ENCODE measurements at places on chromosomes 12 and 14.
A peak's percentile ranks its signal among the peaks of the same experiment; 100 is the strongest.

DNA sequence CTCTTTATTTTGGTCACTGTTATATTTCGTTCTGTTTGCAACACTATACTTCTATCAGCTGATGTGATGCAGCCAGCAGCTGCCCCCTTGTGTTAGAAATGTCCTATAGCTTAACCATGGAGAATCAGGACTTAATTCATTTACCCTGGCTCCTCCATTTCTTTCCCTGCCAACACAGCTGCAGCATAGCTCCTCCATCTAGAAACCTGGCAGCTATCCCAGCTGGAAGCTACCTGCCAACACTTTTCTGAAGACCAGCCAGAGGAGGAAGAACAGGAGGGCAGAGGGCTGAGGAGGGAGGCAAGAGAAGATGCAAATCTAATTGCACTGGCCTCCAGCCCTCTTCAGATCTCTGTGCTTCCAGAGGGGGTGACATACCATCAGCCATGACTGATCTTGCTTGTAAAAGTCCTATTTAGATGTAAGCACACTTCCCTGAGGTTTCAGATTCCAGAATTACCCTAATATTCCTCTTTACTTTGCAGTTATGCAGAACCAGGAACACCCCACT lies 156.8 kb upstream of the TMEM260 start:
- peak; percentile 67 for DNase-seq

DNA sequence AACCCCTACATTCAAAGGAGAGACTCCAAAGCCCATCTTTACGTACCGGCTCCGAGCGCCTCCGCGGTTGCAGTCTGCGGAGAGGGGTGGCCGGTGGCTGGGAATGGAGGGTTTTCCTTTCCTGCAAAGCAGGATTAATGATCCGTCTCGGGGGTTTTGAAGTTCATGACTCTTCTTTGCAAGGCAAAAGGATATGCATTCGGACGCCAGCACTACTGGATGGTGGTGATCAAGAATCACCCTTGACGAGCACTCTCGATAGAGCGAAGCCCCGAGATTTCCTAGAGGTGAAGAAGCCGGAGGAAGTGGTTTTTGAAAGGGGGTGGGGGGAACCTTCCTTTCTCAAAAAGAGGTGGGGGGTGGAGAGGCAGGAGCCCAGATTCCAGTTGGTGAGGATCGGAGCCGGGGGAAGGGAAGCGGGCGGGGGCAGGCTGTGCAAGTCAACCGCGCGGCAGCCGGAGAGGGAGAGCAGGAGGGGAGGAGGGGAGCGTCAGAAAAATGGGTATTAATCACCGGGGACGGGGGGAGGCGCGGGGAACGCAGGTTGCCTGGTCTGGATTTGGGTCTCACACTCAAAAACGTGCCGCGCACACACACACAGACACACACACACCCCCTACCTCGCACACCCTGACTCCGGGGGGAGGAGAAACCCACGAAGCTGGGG lies at the start of gene GRIN2B:
TSS of gene GRIN2B (minus strand) at position 307 of the 667 bp plus-strand sequence. CDS start 115,394 bp downstream, outside the sequence.
- no peak for DNase-seq

- peak; percentile 41 for DNase-seq
These were observed 122.2 kb downstream of the DAAM1 start for GRCh38 chr14:59310633-59311032.

- DNase-seq = no peak
These were observed 20.1 kb upstream of the KRT80 start for GRCh38 chr12:52211716-52212585.

GRCh38 chr12:27332714-27333402 lies at the start of gene BMAL2:
BMAL2 (plus strand) TSS chr12:27332836; CDS start chr12:27333073, 237 bp downstream.
- peak; percentile 51 for DNase-seq

DNA sequence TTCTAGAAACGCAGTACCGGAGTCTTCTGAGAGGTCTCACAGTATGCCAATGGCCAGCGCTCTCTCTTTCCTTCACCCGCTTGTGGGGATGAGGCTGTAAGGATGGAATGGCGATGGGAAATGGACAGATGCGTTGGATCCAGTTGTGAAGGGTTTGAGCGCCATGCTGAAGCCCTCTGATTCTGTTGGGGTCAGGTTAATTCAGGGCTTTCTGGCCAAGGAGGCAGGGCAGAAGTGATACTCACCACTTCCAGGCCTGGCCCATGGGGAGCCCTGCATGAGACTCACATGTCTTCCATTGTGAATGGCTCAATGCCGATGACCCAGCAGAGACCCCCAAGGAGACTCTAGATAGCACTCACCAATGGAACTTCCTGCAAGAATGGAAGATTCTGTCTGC lies 114.3 kb downstream of the BCL11B start:
- no peak for DNase-seq

GRCh38 chr12:2358986-2359658 lies 306.3 kb downstream of the CACNA1C start:
- DNase-seq = no peak

DNA sequence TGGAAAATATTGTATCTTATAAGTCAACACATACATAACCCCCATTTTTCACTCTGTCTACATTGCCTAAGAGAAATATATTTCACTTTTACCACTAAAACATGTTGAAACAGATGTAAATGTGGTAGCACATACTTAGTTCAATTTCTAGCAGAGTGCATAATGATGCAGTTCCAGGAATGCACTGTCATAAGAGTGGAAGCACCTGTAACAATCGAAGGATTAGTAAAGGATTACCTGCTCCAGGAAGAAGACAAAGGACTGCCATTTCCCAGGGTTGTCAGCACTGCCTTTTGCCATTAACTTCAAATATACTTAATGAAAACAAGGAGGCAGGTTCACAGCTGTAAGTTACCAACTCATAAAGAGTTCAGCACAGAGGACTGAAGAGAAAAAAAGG lies 24.6 kb downstream of the DAD1 start:
- no peak for DNase-seq

- DNase-seq = no peak
These were observed 65.8 kb downstream of the VWF start for GRCh38 chr12:6058481-6059161.

- peak; percentile 34 for DNase-seq
These were observed 292.7 kb downstream of the LRFN5 start for GRCh38 chr14:41899416-41899815.

DNA sequence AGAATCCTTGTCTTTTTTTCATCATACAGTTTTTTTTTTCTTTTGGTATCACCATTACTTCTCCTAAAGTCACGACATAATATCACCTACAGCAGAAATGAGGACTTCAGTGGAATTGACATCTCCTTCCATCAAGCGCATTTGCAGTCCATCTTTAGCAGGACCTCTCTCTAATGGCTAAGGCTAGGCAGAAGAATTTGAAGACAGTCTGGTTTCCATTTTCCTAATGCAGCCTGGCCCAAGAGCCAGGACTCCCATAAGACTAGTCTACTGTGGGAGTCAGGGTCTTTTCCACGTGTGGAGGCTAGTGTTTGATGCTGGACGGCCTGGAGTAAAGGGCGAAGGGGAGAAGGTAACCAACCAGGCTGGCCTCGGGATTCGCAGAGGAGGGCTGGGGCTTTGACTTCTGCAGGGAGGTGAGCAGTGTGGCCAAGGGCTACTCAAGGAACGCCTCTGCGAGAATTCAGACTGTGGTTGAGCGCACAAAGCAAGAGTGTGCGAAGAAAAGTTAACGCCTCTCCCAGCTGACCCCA lies 769 bp upstream of the ZNF740 start:
- no peak for DNase-seq

- DNase-seq = no peak
These were observed 149.4 kb downstream of the CAPZA3 start for GRCh38 chr12:18887368-18887767.

DNA sequence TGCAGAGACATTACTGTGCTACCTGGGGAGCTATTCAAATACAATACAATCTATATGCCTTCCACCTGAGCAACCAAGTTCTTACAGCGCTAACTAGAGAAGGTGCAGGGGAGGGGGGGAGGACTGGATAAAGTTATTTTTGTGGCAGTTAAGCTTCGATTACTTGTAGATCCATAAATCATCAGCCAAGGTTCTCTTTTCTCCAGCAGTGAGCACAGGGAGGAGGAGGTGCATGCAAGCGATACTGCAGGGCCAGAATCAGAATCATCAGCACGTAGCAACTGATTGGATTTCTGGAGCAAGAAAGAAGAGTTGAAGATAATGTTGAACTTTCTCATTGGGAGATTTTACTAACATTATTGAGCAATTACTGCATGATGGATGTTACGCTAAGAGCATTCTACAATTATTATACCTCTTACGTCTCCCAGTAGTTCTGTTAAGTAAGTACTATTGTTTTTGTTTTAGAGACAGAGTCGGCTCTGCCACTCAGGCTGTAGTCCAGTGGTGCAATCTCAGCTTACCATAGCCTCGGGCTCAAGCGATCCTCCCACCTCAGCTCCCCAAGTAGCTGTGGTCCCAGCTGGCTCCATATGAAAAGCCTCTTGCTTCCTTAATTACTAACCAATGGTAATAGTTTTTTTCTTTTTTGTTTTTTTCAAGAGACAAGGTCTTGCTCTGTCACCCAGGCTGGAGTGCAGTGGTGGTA lies 74.6 kb upstream of the EEA1 start:
- no peak for DNase-seq

- DNase-seq = peak; percentile 29
These were observed 34.4 kb downstream of the CDK17 start for GRCh38 chr12:96365604-96366380.

DNA sequence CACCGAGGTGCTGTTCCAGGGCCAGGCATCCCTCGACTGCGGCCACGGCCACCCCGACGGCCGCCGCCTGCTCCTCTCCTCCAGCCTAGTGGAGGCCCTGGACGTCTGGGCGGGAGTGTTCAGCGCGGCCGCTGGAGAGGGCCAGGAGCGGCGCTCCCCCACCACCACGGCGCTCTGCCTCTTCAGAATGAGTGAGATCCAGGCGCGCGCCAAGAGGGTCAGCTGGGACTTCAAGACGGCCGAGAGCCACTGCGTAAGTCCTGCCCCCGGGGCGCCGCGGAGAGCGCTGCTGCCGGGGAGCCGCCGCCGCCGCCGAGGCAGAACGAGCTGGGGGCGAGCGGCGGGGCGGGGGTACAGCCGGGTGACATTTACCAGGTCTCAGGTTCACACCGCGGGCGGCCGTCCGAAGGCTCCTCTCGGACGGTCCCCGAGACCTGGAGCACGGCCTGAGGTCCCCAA lies 1.4 kb downstream of the PLXNC1 start:
- peak; percentile 52 for DNase-seq

GRCh38 chr12:122884091-122884826 lies 11.7 kb downstream of the VPS37B start:
- DNase-seq = no peak

DNA sequence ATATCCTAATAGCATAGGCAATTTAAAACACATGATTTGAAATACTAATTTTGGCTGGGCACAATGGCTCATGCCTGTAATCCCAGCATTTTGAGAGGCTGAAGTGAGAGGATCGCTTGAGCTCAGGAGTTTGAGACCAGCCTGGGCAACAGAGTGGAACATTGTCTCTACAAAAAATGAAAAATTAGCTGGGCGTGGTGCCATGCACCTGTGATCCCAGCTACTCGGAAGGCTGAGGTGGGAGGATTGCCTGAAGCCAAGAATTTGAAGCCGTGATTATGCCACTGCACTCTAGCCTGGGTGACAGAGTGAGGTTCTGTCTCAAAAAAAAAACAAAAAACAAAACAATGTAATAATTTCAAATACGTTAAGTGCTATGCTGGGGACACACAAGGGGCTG lies 83.3 kb downstream of the SSPN start:
- no peak for DNase-seq

- DNase-seq = no peak
These were observed 93.4 kb downstream of the SLC41A2 start for GRCh38 chr12:104864668-104865067.

- no peak for DNase-seq
These were observed 25.9 kb downstream of the DGLUCY start for GRCh38 chr14:91139776-91140175.

DNA sequence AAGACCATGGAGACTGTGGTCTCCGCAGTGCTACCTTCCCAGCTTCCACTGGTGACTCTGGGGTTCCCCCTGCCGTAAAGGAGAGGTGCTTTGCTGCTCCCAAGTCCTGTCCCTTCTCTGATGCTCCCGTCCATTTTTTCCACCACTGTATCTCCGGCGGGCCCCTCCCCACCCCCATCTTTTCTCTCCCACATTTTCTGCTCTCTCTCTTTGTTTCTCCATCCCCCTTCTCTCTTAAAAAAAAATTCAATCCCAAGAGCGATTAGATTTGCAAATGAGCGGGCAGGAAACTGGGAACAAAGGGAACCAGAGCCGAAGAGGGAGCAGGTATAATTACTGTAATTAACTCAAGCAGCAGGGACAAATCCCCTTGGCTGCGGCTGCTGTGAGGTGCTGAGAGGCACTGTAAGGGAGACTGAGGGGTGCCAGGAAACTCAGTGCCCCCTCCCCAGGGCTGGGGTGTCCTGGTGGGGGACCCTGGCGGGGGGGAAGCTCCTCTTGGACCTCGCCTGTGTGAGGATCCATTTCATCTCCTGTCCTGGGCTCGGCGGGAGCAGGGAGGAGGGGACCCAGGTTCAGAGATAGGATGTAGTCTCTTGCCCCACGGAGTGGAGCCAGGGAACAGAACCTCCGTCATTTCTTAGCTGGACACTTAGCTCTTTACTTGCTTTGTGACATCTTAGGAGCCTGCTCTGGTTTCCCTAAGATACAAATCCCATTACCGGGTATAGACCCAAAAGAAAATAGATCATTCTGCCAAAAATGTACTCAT lies 140.4 kb upstream of the NRXN3 start:
- no peak for DNase-seq

DNA sequence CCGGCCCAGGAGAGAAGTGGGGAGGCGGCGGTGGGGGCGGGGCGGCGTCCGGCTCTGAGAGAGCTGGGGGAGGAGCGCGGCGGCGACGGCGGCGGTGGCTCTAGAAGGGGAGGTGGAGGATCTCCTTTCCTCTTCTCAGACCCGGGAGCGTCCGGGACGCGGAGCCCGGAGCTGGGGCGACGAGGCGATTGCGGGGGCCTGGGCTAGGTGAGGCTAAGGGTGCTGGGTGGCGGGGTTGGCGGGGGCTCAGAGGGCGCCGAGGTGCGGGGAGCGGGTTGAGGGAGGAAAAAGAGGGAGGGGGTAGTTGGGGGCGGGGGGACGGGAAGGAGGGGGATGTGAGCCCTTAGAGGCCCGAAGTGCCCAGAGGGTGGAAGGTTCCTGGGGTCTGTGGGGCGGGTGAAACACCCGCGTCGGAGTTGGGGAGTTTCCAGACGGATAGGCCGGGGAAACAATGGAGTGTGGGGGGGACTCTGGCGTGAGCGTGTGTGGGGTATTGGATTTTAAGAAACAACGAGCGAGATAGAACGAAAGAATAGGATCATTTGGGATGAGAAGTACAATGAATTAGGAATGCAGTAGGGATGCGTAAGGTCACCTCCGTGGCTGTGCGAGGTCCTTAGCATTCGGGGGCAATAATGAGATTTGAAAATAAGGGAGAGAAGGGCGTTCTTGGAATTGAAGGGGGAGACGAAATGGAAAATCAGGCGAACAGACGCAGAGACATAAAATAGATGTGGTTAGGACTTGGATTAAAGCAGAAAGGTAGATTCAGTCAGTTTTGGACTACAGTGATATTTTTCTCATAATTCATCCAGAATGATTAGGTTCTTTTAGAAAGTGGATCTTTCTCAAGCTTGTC lies at the start of gene SPATS2:
TSS of gene SPATS2 (plus strand) at position 82 of the 859 bp plus-strand sequence. CDS start 93,551 bp downstream, outside the sequence.
- peak; percentile 26 for DNase-seq

GRCh38 chr12:90842477-90842876 lies 112.5 kb downstream of the CCER1 start:
- DNase-seq = no peak

DNA sequence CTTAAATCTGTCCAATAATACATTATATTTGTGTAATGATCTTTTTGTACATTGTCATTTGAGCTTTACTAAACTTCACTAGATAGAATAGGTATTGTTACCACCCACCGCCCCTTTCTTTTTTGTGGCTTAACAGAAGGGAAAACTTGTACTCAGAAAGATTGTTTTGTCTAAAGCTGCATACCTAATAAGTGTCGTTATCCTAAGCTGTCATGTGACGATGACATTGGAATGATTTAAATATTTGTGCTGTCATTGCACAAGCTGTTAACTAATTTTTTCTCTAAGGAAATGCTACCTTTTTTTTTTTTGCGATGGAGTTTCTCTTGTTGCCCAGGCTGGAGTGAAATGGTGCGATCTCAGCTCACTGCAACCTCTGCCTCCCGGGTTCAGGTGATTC lies 3.6 kb downstream of the DIP2B start:
- no peak for DNase-seq

Measured in fibroblast of skin of right biceps (primary cell).